Motor neuron (in vitro differentiated cells): ENCODE measurements at places on chromosomes 2 and 18.

DNA sequence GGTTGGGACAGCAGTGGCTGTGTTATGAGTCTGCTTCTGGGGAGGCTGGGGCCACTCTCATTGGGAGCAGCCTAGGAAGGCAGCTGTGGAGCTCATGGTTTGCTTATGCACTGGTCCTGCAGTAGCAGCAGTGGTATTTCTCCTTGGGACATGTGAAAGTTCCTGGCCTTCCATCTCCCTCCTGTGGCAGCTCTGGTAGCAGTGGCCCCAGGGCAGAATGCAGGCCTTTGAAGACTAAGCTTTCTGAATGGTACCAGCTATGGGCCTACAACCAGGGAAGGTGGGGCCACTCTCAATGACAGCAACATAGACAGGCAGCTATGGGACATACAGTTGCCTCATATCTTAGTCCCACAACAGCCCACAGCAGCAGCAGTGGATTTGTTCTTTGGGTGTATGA, 117.3 kb upstream of the VWC2L start:
- ATAC-seq: no peak

DNA sequence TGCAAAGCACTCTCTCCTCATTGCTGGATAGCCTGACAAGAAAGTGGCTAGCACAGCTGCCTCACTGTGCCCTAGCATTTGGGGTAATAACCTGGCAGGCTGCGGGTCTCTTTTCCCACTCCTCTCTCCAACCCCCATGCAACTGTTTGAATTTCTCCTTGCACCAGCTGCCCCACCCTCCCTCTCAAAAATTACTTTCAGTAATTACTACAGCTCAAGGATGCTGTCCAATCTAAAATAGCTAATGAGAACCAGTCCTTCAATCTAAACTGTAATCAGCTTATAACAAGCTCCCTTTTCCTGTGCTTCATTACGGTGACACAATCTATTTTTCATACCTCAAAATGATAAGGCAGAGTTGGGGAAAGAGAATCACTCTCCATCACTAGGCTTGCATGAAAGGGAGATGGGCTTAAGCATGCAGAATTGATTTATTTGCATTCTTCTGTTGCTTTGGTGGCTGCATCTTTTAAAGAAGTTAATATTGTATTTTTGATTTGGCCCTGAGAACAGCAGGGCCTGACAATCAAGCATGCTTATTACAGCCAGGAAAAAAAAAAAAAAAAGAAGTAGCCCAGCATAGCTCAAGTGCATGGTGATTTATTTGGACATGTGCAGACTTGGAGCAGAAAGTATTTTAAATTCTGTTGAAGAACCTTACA, 881.8 kb downstream of the SLC4A3 start:
- ATAC-seq: peak; percentile 47

GRCh38 chr18:22309191-22309590, 108.5 kb downstream of the CTAGE1 start:
- no peak for ATAC-seq

GRCh38 chr18:75482880-75483279, 55.4 kb upstream of the SMIM21 start:
- no peak for ATAC-seq

DNA sequence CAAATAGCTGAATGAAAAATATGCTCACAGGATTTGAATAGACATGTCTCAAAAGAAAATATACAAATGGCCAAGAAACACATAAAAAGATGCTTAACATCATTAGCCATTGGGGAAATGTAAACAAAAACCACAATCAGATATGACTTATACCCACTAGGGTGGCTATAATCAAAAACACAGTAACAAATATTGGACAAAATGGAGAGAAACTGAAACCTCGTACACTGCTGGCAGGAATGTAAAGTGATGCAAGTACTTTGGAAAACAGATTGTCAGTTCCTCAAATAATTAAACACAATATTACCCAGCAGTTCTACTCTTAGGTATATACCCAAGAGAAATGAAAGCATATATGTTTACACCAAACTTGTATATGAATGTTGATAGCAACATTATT, 213.0 kb downstream of the PHLPP1 start:
- peak; percentile 41 for ATAC-seq

DNA sequence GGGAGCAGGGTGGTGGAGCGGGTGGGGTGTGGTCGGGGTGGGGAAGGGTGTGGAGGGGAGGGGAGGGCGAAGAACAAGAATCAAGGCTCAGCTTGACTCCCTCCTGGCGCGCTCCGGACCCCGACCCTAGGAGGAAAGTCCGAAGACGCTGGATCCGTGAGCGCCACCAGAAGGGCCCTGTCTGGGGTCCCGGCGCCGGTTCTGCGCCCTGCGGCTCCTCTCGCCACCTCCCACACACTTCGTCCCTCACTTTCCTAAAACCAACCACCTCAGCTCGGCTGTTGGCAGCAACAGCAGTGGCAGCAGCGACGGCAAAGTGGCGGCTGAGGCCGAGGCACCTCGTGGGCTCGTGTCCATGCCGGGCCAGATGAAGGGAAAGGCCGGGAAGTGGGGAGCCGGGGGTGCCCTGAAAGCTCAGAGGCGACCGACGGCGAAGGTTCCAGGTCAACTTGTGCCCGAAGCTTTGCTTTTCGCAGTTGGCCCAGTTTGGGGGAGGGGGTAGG, 2.1 kb downstream of the KLHL14 start:
- no peak for ATAC-seq

- peak; percentile 66 for ATAC-seq
These were observed 135.5 kb downstream of the MGAT5 start for GRCh38 chr2:134389381-134389780.

- ATAC-seq: peak; percentile 97
These were observed at the start of gene ZNF892 for GRCh38 chr2:95207111-95207961. Gene ZNF892 (plus strand): TSS chr2:95207521. CDS start chr2:95207816, 295 bp downstream.

DNA sequence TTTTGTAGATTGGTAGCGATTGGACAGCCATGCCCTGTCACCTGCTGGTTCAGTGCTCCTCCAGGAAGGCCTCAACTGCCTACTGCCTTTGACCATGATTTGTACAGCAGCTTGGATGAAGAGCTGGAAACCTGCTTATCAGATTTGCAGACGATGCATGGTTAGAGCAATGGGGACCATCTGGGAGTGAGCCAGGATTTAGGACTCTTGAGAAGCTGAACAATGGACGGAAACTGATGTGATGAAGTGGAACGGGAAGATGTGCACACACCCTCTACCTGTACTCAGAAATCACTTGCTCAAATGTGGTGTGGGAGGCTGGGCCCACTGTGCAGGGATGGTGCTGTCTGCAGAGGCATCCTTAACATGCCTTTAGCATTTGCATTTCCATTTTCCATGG, 57.2 kb downstream of the NCK2 start:
- ATAC-seq: no peak

- ATAC-seq: no peak
These were observed 231.6 kb downstream of the ATAD2B start for GRCh38 chr2:23695214-23695889.

- no peak for ATAC-seq
These were observed 1.2 kb upstream of the ZNF892 start for GRCh38 chr2:95206096-95206495.

DNA sequence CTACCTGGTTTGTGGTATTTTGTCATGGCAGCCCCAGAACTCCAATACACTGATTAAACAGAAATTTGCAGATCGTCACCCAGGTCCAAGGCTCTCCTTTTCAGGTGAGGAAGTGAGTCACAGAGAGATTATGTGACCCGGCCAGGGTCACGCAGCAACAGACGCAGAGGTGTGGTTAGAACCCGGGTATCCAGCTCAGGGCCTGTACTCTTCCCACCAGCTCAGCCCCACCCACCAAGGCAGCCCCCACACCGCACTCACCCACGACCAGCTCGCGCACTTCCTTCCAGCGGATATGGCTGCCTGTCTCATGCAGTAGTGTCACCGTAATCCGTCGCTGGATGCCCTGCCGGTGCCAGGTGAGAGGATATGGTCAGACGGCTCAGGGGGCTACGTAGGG, 48.1 kb downstream of the AQP12A start:
- no peak for ATAC-seq

DNA sequence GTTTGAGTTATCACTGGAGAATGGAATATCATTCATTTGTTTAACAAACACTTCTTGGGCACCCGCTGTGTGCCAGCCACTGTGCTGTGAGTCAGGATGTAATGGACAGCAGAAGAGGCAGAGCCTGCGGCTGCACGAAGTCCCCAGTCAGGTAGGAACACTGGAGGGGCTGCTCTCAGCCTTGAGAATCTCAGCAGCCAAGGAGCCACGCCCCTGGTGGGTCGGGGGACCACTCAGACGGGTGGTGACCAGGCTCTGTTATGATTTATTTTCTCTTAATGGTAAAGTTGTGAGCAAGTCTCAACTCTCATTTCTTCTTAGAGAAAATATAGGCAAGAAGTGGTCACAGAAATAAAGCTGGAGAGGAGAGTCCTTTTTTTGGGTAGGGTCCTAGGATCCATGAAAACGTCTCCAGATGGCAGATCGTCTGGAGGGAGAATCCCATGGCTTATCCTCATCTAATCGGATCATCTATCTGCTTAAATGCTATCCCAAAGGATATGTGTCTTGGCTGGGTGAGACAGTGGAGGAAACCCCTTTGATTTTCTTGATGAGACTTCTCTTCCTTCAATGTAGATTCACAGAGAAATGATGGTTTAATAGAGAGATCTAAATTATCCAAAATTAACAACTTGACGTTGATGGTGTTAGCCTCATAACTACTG, 129.1 kb upstream of the LGALSL start:
- no peak for ATAC-seq

DNA sequence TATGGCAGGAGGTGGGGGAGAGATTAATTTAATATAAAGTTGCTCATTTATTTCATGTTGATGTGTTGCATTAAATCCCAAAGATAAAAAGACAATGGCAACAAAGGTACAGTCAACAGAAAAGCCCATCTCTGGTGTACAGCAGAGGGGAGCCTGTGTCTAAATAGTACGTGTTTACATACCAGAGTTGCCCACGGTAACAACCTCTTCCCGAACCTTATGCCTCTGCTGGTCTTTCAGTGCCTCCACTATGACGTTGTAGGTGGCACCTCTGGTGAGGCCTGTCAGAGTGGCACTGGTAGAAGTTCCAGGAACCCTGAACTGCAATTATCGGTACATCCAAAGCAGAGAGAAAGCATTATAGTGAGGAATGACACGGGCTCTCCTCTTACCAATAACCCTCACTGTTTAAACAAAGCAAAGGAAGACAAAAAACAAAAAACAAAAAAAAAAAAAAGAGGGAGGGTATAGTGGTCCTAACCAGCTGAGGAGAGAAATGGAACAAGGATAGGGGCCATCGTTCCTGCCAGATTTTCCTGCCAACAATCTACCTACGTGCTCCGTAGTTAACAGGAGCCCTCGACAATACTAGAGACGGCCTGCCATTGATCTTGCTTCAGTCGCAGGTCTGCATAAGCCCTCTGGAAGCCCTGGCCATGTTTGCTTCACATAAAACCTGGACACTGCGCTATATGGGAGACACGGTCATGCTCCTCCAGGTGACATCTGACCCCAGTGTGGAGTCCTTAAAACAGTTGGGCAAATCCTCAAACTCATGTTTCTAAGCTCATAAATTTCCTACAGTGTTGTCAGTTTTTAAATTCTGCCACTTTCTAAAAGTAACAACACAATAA, 58.5 kb downstream of the ATIC start:
- ATAC-seq: no peak

DNA sequence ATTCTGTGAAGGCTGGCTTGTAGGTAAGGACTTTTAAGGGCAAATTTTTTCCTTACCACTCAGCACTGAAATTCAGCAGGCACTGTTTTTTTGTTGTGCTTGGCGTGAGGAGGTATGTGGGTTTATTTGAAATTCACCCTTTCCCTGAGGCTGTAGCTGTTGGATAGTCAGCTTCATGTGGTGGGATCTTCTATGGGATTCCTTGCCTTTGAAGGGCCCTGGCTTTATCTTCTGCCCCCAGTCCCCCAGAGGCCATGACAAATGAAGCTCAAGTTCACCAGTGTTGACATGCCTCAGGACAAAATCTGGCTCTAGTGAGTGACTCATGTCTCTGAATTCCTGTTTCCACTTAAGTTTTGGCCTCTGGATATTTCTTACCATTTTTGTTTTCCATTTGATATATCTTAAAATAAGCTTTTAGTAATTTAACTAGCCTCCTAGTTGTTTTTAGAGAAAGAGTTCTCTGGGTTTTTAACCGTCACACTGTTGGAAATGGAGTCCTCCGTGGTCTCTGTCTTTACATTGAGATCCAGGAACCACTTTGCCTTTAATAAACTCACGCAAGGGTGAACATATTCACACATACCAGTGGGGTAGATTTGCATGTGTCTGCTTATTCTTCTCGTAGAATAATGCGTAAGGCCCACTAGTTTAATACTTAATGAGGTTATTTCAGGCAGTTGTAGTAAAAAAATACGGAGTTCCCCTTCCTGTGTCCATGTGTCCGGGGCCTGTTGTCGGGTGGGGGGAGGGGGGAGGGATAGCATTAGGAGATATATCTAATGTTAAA, 211.1 kb upstream of the FAM98A start:
- no peak for ATAC-seq

GRCh38 chr2:27962006-27962405, 71.5 kb downstream of the BABAM2 start:
- ATAC-seq: no peak

GRCh38 chr2:171166328-171166983, 5.8 kb upstream of the TLK1 start:
- ATAC-seq: no peak

DNA sequence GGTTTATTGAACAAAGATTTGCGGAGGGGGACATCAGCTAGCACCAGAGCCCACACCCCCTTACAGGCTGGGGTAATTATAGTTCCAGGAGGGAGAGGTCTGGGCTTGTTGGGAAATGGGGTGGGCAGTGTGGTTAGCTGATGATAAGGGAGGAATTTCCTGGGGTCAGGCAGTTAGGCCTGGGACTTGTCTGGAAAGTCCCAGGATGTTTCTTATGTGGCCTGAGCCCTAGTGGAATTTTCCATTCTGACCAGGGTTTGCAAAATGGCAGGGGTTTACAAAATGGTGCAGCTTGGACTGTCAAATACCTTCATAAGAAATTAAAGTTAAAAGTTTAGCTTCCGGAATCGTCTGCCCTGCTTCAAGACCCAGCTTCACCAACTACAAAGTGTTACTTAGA, 199.1 kb downstream of the FBXO15 start:
- ATAC-seq: no peak

- ATAC-seq: no peak
These were observed 42.5 kb downstream of the WDR35 start for GRCh38 chr2:19947184-19947940.

DNA sequence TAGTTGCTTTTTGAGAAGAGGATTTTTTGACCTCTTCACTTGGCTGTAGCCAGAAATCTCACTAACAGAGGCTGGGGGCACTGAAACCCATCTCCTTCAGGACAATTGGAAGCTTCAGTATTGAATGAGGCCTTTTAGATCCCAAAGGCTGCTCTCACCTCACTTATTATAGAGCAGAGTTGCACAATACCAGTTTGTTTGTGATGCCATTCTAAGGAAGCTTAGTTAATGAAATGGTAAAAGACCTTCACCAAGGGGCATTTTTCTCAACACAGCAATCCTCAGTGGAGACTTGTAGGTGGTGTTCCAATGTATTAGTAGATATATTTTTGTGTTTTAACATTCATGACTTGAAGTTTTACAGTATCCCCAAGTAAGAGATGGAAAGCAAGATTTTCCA, 71.0 kb upstream of the RFX8 start:
- ATAC-seq: no peak

GRCh38 chr18:79556829-79557585, 122.6 kb upstream of the CTDP1 start:
- peak; percentile 35 for ATAC-seq

- peak; percentile 23 for ATAC-seq
These were observed 311.8 kb downstream of the FBXO15 start for GRCh38 chr18:73835656-73836364.
